Cardiac muscle cell (in vitro differentiated cells and primary cell): ENCODE measurements at places on chromosomes 2 and 18.

- no peak for DNase-seq
Measured at GRCh38 chr2:147789287-147789686, 55.5 kb upstream of the ACVR2A start.

DNA sequence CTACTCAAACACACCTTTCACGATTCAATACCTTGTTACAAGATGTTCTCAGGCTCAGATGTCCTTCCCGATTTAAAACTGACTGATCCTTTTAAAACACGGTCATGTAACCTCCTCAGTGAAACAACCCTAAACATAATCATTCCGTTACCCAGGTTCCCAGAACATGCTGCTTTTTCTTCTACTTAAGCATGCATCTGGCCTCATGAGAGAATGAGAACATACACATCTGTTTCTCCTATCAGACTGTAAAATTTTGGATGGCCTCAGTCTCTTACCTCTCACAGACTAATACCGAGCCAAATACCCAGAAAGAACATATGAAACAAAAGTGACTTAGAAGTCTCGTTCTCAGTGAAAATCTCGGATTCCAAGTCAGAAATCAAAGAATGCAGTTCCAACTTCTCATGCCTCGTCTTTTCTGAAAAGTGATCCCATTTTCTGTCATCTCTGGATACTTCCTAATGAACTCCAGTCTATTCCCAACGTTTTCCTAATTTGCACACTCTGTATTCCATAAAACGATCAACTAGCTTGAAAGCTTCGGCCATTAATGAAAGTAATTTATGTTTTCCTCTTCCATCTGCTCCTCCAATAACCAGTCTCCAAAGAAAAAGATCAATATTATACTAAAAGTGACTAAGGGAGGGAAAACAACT, 919 bp downstream of the SF3B1 start:
- no peak for DNase-seq

DNA sequence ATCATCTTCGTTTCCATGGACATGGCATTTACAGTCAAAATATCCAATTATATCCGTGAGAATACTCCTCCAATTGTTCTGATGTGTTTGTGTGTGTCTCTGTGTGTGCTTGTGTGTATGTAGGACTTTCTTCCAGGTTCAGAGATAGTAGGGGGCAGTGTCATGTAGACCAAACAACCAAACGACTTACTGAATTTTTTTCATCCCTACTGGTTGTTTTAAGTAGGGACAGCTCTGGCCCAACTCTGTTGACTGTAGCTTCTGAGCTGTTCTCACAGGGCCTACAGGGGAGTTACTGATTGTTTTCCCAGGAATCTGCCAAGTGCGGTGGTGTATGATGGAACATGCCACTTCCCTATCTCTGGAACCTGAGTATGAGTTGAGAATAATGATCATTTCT, 69.6 kb downstream of the ETAA1 start:
- no peak for DNase-seq

DNA sequence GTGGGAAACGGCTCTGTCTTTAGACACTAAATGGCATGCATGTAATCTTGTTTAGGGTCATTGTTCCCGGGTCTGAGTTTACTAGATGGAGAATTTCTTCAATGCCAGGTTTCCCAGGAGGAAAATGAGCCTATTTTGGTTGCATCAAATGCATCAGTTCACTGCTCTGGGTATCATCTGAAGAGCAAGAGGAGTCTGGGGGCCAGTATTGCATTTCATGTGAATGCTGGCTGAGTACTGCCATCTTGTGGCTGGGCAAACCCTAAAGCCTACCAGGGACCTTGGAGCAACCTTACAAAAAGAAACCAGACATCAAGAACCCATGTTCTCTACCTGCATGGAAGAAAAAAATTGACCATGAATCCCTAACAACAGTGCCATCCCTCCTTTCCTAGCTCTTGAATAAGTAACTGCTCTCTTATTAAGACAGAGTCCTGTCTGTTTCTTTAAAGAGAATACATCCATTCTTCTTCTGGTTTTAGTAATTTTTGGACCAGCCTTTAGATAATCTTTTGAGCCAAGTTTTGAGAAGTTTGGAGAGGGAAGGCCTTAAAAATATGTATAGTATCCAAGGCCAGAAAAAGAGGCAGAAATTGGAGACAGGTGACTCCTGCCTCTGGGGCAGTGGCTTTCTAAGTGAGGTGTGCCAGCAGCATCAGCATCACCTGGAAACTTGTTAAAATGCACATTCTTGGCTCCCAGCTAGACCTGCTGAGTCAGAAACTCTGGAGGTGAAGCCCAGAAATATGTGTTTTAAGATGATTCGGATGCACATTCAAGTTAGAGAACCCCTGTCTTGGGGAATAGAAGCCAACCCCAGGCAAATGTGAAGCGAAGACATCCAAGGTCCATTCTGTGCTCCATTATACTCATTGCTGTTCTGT, 261.0 kb upstream of the CXCR4 start:
- peak; percentile 68 for DNase-seq

DNA sequence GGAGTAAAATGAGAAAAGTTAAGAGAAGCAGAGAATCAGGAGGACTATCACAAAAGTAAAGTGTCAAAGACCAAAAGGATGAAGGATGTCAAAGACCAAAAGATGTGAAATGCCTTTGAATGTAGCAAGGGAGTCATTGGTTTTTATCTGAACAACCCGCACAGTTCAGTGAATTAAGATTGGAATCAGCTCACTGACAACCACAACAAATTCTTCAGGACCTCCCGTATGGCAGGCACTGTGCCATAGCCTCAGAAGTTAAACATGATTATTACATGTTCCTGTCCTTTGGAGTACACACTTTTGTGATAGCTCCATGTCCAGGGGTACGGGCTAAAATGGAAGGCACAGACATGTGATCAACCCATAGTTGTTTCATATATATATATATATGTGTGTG, 5.0 kb upstream of the TXNL1 start:
- DNase-seq = no peak

DNA sequence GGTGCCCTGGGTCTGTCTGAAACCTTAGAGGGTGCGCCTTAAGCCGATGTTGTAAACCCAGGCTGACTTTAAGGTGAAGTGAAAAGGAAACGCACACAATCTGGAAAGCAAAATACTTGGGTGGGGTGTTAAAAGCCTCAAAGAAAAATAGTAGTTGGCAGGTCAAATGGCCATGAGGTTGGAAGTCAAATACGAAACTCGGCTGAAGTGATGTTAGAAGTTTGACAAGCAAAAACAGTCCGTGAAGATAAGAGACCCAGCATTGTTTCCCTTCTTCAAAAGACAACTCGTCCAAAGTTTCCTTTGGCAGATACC, 1.4 kb upstream of the CDC42EP3 start:
- no peak for DNase-seq

DNA sequence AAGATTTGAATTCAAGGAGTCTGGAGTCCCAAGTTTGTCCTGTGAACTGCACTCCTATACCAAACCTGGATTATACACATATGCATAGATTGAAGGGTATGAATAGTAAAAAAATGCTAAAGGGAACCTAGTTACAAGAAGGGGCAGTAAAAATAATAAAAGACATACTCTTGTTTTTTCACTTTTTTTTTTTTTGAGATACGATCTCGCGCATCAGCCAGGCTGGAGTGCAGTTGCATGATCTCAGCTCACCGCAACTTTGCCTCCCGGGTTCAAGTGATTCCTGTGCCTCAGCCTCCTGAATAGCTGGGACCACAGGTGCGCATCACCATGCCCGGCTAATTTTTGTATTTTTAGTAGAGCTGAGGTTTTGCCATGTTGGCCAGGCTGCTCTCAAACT, 22.3 kb downstream of the KRTCAP3 start:
- no peak for DNase-seq

DNA sequence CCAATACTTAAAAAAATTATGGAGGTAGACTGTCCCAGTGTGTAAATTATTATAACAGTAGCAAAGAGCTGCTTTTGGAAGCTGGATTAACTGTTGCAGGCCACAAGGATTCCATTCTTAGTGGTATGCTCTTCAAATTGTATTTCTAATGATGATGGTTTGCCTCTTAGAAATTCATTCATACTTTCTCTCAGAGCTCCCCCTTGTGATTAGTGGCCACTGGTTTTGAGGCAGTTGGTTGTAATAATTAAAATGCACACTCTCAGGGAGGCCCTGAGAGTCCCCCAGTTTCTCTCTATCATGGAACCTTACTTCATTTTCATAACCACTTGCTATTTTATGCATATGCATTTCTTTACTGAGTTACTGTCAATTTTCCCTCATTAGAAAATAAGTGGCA, 122.5 kb downstream of the PLA2R1 start:
- DNase-seq = peak; percentile 45

DNA sequence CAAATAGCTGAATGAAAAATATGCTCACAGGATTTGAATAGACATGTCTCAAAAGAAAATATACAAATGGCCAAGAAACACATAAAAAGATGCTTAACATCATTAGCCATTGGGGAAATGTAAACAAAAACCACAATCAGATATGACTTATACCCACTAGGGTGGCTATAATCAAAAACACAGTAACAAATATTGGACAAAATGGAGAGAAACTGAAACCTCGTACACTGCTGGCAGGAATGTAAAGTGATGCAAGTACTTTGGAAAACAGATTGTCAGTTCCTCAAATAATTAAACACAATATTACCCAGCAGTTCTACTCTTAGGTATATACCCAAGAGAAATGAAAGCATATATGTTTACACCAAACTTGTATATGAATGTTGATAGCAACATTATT, 213.0 kb downstream of the PHLPP1 start:
- DNase-seq = peak; percentile 6

DNA sequence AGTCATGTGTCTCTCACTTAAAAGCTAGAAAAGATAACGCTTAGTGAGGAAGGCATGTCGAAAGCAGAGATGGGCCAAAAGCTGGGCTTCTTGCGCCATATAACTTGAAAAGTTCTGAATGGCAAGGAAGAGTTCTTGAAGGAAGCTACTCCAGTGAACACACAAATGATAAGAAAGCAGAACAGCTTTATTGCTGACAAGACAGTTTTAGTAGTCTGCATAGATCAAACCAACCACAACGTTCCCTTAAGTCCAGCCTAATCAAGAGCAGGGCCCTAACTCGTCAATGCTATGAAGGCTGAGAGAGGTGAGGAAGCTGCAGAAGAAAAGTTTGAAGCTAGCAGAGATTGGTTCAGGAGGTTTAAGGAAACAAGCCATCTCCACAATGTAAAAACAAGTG, 55.7 kb downstream of the GALNT1 start:
- DNase-seq = no peak

- DNase-seq = peak; percentile 42
Measured at GRCh38 chr18:46754661-46755292, 2.1 kb downstream of the ST8SIA5 start.

DNA sequence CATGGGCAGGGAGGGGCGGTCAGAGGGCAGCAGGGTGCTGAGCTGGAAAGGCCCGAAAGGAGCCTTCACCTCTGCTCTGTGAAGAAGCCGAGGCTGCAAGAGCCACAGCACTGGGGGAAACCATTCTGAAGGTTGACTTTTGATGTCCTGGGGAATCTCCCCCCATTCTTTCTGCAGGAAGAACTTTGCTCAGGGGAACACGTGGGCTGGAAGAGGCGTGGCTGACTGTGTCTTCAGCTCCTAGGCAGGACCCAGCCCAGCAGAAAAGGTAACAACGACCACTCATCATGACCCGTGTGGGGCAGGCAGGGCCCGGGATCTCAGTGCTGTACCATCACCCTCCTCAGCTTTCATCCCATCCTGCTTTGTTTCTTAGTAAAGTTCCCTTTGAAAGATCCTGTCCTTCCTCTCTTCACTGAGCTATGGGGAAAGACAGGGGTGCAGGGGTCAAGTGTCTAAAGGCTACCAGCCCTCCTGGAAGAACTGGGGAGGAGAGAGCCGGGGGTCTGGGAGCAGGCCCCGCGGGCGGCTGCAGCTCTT, 312.7 kb downstream of the CELF4 start:
- DNase-seq = no peak

DNA sequence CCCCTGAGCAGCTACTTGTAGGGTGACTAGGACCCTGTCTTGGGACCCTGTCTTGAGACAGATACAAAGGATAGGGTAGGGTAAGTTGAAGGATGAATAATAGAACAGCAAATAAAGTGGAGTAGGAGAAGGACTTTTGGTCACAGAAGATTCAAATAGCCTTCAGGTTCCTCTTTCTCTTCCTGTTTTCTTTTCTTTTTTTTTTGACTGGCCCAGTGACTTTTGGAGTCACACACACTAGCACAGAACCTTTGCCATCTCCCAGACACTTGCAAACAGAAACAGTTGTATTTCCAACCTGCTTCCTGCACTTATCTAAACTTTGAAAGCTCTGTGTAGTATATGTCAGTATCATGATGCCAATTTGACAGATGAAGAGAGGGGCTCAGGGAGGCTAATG, 108.2 kb downstream of the TDRD15 start:
- no peak for DNase-seq

DNA sequence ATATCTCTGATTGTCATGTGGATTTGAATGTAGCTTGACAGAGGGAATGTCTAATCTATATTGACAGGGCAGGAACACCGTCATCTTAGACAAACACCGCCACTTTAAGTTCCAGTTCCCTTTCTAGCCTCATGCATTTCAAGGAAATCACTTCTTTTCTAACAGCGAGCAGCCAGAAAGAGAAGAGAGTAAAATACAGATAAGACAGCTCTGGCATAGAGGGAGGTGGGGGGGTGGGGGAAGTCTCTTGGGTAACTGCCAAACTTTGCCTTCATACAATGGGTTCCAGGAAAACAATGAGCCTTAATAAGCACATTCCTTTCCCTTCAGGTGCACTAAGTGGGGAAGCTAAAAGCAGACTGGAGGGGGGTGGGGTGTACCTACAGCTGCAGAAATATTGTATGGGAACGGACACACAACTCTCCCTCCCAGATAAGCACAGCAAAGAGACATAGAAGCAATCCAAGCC, 37.2 kb downstream of the CASP10 start:
- DNase-seq = peak; percentile 54

DNA sequence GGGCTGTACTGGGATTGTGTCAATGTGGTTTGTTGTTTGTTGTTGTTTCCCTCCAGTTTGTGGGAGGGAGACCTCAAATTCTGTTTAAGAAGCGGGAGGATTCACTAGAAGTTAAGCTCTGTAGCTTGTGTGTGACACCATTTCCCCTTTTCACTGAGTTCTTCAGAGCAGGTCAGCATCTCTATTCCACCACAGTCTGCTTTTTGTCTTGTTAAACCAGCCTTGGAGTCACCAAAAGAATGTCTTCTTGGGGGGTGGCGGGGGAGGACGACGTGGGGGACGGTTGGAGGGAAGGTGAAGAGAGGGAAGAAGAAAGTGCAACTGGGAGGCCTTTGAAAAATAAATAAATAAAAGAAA, 2.3 kb upstream of the BCL11A start:
- DNase-seq = no peak

DNA sequence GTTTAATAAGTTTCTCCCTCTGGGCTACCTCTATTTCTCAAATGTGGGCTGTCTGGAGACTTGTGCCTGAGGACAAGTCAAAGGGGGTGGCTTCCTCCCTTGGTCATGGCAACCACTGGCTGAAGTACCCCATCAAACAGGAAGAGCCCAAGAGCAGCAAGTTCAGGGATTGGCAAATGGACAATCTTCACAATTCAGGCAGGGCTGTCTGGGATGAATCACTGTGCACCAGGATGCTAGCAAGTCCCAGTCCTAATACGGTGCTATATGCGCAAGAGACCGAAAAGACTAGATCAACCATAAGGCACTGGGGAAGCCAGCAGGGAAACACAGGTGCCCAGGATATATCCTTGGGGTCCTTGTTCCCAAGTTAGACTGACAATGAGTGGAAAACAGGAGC, 75.5 kb downstream of the ANTXR1 start:
- DNase-seq = no peak

GRCh38 chr18:73691118-73691517, 456.5 kb downstream of the FBXO15 start:
- peak; percentile 63 for DNase-seq

- DNase-seq = no peak
Measured at GRCh38 chr2:239208465-239209180, 192.2 kb downstream of the HDAC4 start.
